ENCODE measurements at places on chromosomes 11 and 22.

GRCh38 chr11:122394313-122394712, 261.2 kb upstream of the UBASH3B start:
- no peak for DNase-seq

DNA sequence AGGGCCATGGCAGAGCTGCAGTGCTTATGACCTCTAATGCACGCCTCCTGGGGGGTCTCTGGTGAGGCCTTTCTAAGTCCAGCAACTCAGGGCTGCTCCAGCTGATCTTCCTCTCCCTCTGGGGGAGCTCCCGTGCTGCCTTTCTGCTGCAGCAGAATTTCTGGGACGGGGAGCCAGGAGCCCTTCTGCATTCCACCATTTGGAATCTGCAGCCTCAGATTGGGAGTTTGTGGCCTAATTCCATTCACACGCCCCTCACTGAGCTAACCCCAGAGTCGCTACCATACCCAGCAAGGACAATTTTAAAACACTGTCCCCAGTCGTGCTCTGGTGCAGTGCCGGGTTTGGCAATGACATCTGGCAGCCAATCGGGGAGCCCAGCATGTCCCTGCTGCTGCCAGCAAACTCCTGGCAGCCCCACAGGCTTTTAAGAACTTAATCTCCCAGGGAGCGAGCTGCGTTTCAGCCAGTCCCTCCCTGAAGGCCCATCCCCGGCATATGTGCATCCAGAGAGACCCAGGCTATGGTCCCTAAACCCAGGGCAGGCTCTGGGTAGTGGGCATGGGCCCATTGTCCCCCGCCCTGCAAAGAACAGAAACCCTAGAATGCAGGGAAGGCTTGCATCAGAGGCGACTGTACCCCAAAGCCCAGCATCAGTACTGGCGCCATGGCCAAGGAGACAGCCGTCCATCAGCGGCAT, 4.7 kb downstream of the SHANK2 start:
- DNase-seq = no peak

DNA sequence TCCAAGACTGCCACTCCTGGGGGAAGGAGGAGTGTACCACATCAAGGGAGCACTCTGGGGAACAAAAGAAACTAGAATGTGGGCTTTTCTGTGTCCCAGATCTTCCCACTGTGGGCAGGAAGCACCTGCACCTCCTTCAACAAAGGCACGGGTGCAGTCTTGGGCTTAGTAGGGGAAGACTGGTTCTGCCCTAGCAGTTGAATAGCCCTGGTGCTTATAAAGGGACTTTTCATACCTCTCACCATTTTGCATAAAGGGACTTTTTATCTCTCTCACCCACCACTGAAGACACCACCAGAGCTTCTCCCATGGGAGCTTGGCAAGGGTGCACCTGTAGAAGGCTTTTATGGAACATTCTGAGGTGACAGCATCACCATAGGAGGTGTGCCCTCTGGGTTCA, 65.8 kb upstream of the MS4A8 start:
- no peak for DNase-seq

GRCh38 chr11:36488096-36488495, 22.0 kb downstream of the TRAF6 start:
- no peak for DNase-seq

All from A549 (cell line).